Activated T-helper 1 cell treated with anti-CD3 and anti-CD28 coated beads, Interleukin-12 subunit alpha, Interleukin-12 subunit beta, Interleukin-2, Interleukin-4 antibody, amounts not matched to agents 30 ng/mL and 10 ng/mL and 1 ng/mL, durations not matched to agents 14 hours and 24 hours and 36 hours (primary cell): ENCODE measurements at places on chromosomes 11 and 22. TPM values are rescaled to one million over a fixed set of nuclear protein-coding genes. Genes with fewer than 3 reads are reported as not detected.

The MRGPRX3 gene
- not detected in 2 replicates for total RNA-seq

The KRTAP5-1 gene
- not detected in 2 replicates for total RNA-seq

The CASTOR1 gene
- 5.6 and 8.8 TPM in 2 replicates for total RNA-seq

The RFPL2 gene
- total RNA-seq = 0.26 and 0.42 TPM in 2 replicates

The KIAA1671 gene
- 16.5 and 17.6 TPM in 2 replicates for total RNA-seq

The DDIAS gene
- total RNA-seq = 28.7 and 29.4 TPM in 2 replicates

The OR8G5 gene
- total RNA-seq = not detected in 2 replicates

The MPZL3 gene
- total RNA-seq = 63.5 and 69.3 TPM in 2 replicates

The CASP12 gene
- total RNA-seq = not detected in 2 replicates

The SPDYC gene
- total RNA-seq = not detected in 2 replicates

The CD3D gene
- 486 and 491 TPM in 2 replicates for total RNA-seq

The DUSP8 gene
- 2.3 and 2.4 TPM in 2 replicates for total RNA-seq

The MIAT gene
- 37.9 and 39.8 TPM in 2 replicates for total RNA-seq

DNA sequence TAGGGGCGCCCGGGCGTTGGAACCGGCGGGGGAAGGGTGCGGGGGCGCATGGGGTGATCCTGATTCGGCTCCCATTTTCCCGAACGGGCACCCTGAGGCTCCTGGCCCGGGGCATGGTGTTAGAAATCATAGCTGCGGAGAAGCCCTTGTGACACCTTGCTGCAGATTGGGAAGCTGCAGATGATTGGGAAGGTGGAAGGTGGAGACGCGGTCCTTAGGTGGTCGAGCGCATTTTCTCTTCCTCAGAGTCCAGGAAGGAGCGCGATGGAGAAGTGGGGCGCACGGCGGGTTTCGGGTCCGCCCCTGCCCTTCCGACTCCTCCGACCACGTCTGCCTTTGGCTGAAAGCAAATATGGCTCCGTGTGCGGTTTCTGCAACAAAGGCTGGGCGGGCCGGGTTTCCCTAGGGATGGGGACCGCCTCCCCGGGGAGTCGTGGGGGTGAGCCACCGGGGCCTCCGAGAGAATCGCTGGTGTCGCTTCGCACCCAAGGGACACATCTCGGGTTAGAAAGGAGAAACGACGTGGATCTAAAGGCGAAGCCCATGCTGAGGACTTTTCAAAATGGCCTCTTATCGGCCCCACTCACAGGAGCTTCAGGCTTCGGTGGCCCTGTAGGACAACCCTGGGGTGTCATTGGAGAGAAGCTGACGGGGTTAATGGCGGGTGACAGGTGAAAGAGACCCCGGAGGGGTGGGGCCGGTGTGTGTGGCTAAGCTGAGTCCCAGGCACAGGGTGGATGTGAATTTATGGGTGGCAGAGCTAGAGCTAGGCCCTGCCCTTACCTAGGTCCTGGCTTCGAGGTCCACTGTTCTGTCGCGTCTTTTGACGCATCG lies 707 bp upstream of the FTH1 start:
- DNase-seq = peak; percentile 46

- DNase-seq = no peak
Measured at GRCh38 chr11:44866286-44866685, 84.4 kb downstream of the TP53I11 start.

- DNase-seq = no peak
Measured at GRCh38 chr11:76307396-76307795, 73.5 kb downstream of the THAP12 start.

GRCh38 chr11:19939415-19939929 lies 220.8 kb downstream of the DBX1 start:
- no peak for DNase-seq

DNA sequence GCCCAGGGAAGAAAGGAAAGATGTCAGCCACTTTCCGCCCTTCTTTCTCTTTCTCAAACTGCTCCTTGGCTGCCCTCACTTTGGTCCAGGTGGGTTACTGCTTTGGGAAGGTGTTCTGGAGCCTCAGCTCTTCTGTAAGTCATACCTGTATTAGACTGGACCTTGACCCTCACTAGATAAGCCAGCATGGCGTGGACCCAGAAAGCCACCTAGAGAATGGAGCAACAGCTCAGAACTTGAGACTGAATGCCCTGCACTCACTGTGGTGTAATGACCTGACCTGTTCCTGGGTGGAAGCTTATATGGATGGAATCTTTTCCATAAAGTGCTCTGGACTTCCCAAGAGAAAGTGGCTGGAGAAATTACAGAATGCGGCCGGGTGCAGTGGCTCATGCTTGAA lies 15.6 kb downstream of the ACP2 start:
- DNase-seq = no peak

- peak; percentile 35 for DNase-seq
Measured at GRCh38 chr22:44182588-44183286, 2.0 kb downstream of the PARVG start.

DNA sequence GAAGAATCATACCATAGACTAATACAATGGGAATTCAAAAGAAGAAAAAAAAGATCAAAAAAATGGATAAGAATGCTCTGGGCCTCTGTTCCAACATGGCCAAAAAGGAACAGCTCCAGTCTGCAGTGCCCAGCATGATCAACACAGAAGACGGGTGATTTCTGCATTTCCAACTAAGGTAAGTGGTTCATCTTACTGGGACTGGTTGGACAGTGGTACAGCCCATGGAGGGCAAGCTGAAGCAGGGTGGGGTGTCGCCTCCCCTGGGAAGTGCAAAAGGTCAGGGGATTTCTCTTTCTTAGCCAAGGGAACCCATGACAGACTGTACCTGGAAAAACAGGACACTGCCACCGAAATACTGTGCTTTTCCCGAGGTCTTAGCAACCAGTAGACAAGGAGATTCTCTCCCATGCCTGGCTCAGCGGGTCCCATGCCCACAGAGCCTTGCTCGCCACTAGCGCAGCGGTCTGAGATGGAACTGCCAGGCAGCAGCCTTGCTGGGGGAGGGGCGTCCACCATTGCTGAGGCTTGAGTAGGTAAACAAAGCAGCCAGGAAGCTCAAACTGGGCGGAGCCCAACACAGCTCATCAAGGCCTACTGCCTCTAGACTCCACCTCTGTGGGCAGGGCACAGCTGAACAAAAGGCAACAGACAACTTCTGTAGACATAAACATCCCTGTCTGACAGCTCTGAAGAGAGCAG lies 428.4 kb downstream of the MN1 start:
- no peak for DNase-seq

GRCh38 chr11:63985812-63986155 lies 454 bp upstream of the OTUB1 start:
- peak; percentile 72 for DNase-seq

DNA sequence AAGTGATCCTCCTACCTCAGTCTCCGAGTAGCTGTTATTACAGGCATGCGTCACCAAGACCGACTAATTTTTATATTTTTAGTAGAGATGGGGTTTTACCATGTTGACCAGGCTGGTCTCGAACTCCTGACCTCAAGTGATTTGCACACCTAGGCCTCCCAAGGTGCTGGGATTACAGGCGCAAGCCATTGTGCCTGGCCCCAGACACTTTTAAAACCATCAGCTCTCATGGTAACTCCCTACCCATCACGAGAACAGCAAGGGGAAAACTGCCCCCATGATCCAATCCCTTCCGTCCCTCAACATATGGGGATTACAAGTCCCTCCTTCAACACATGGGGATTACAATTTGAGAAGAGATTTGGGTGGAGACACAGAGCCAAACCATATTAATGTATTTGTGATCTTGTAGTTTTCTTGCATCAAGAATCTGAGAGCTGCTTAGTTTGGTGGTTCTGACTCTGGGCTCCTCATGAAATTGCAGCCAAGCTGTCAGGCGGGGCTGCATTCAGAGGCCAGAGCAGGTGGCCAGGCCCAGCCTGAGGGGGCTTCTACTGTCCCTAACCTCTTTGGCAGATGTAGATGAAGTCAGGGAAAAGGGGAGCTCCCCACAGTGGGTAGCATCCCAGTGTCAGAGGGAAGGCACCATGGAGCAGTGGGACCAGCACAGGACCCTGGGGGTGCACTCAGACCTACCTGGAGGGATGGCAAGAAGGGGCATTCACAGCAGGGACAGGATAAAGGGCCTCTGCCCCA lies 31.2 kb upstream of the PRAME start:
- DNase-seq = no peak

DNA sequence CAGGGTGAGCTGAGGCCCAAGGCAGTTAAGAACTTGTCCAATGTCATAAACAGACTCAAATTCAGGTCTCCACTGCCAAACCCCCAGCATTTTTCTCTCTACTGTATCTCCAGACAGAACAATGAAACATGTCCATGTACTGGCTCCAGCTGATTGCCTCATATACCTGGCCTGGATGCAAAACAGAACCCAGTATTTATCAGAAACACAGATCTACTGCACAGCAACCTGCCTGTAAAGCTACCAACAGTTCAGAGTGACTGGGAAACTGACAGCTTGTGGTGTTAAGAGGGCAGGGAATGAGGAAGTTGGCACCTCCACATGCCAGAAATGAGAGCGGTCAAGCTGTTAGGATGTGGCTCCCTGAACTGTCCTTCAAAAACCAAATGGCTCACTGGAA lies 41.6 kb downstream of the C11orf71 start:
- DNase-seq = no peak
